Inflammatory macrophage treated with lipopolysaccharide for 4 hours (primary cell): ENCODE measurements at places on chromosomes 3 and 15.

DNA sequence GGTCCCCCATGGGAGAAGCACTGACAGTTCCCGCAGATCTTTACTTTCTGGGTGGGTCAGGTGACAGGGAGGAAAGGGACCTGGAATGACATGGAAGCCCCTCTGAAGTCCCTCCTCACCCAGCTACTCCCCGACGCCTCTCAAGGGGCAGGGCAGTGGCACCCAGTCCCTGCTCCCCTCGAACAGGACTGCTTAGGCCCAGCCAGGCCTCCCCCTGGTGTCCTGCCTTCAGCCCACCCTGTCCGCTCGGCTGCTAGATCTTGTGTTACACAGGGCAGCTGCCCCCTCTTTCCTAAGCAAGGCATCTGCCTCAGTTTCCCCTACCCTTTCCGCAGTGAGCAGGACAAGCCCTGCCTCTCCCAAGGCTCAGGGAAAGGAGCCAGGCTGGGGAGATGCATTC, 226.5 kb downstream of the XXYLT1 start:
- DNase-seq = no peak

- no peak for DNase-seq
These were observed 50.8 kb upstream of the CTDSPL start for GRCh38 chr3:37810848-37811247.

GRCh38 chr3:58474967-58475578, 16.8 kb upstream of the KCTD6 start:
- no peak for DNase-seq

DNA sequence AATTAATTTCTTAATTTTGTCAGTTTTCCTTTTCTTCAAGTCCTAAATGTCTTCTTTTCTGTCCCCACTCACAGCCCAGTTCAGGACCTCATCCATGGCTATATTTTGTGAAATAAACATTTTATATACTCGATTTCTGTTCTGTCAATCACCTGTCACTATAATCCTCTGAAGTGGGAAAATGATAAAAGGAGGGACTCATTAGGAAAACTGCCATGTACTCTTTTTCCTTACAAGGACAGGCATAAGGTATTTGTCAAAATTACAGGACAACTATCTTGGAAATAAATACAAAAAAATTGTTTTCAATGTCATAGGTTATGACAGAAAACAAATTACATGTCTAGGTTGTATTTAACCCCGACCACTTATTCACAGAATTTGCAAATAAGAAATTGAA, 240.1 kb upstream of the CBLB start:
- DNase-seq = no peak

- DNase-seq = no peak
These were observed 34.0 kb downstream of the ARIH2 start for GRCh38 chr3:48952510-48953118.

GRCh38 chr3:59234884-59235633, 185.2 kb upstream of the CFAP20DC start:
- peak; percentile 12 for DNase-seq

- peak; percentile 71 for DNase-seq
These were observed 166.8 kb upstream of the LRRN1 start for GRCh38 chr3:3632449-3632848.

GRCh38 chr3:67495751-67496150, 158.7 kb downstream of the SUCLG2 start:
- DNase-seq = no peak

DNA sequence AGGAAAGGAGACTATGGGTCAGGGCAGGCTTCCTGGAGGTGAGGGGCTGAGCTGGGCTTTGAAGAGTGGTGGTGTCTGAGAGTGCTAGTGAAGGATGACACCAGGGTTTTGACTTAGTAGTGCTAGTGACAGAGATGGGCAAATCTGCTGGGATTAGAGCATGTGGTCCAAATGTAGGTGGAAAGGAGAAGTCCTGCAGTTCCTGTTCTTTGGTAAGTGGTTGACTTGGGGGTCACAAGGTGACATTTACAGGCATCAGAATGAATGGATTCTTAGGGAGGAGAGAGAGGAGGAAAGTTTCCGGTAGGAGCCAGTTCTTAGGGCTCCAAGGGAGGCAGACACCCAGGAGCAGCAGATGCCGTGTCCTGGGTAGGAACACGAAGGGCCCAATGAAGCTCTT, 796 bp upstream of the DOCK3 start:
- peak; percentile 73 for DNase-seq

- DNase-seq = no peak
These were observed 42.4 kb upstream of the SLC41A3 start for GRCh38 chr3:126126286-126126685.

DNA sequence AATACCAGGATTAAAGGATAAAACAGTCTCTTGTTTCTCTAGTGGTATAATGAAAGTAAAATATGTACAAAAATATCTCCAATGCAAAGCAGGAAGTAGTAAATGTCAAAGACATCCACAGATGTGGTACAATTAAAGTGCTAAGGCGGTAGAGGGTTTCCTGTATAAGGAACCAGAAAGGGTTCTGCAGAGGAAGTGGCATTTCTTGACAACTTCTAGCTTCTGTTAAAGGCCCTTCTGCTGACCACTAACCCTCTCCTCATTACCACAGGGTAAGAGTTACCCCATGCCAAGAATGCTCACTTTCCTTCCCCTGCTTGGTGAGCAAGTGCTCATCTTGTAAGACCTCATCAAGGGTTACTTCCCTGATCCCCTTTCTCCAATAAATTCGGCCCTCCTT, 883.6 kb upstream of the NR2F2 start:
- no peak for DNase-seq
